ENCODE measurements at places on chromosomes 6 and 20. TPM values are rescaled to one million over a fixed set of nuclear protein-coding genes. Genes with fewer than 3 reads are reported as not detected.

- no peak overlapping the region for H3K4me3 ChIP-seq
- H3K27ac ChIP-seq = no peak overlapping the region
- DNase-seq = no peak
Observed at GRCh38 chr20:1472556-1473245, 6.1 kb upstream of the NSFL1C start.

DNA sequence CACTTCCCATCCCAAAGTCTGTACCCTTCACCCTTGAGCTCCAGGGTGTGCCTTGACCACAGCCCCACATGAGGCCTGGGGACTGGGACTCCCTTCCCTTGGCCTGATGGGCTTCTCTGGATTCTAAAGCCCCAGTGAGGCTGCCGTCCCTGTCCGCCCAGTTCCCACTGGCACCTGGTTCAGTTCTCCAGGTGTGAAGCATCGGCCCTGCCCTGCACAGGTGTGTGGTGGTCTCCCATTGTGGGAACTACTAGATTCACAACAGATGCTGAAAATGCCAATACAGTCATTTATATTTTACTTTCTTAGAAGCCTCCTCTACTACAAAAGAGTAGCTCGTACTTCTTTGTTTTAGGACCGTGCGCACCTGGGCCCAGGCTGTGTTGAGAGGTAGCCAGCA, 72.8 kb downstream of the TTLL2 start:
- DNase-seq = no peak
- H3K4me1 ChIP-seq = no peaks in the 10 kb centered on the region
- no peaks in the 10 kb centered on the region for H3K36me3 ChIP-seq
- no peak overlapping the region for H3K4me3 ChIP-seq

CALHM4 gene
- polyA plus RNA-seq = not detected

ZC2HC1B gene
- polyA plus RNA-seq = not detected

KIAA1755 gene
- 0.44 TPM for polyA plus RNA-seq

PNPLA1 gene
- polyA plus RNA-seq = not detected

GRCh38 chr6:108944071-108944470, 95.8 kb downstream of the ARMC2 start:
- H3K4me3 ChIP-seq = no peak overlapping the region
- DNase-seq = no peak
- no peaks in the 10 kb centered on the region for H3K36me3 ChIP-seq
- H3K27me3 ChIP-seq = no peaks in the 10 kb centered on the region

GRCh38 chr20:1533059-1533458, 24.4 kb downstream of the SIRPD start:
- H3K27me3 ChIP-seq = no peaks in the 10 kb centered on the region
- no peaks in the 10 kb centered on the region for H3K4me1 ChIP-seq
- H3K4me3 ChIP-seq = no peak overlapping the region
- no peaks in the 10 kb centered on the region for H3K36me3 ChIP-seq
- no peak for DNase-seq
- no peak overlapping the region for H3K27ac ChIP-seq

- H3K27ac ChIP-seq = no peak overlapping the region
- H3K36me3 ChIP-seq = no peaks in the 10 kb centered on the region
- DNase-seq = no peak
- H3K27me3 ChIP-seq = no peaks in the 10 kb centered on the region
Observed at GRCh38 chr20:2342243-2342642, 38.5 kb upstream of the TGM6 start.

- peaks cover 26% of the 10 kb centered on the region for H3K4me1 ChIP-seq
- H3K27me3 ChIP-seq = no peaks in the 10 kb centered on the region
- peak overlapping the region; percentile 88 for H3K27ac ChIP-seq
- H3K36me3 ChIP-seq = peaks cover 2% of the 10 kb centered on the region
- no peak for DNase-seq
Observed at GRCh38 chr20:62923669-62924441, 2.5 kb downstream of the DIDO1 start.

DNA sequence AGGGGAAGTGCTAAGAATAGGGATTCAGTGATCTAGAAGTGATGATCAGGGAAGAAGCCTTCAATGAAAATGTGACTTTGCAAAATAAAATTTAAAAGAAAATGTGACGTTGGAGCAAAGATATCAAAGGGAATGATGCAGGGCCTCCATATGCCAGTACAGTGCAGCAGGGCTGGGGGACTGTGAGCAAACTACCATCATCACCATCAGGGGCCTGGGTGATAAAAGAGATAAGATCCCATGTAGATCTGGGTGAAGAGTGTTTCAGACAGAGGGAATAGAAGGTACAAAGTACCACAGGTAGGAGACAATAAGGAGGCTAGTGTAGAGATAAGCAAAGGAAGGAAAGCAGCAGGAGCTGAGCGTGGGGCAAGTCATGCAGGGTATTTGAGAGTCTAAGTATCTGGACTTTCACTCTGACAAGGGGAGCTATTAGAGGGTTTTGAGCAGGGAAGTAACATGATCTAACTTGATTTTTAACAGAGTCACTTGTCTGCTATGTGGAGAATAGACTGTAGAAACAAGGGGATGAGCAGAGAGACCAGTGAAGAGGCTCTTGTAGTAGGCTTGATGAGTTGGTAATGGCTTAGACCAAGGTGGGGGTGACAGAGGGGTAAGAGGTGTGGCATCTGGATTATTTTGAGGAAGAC, 295.6 kb downstream of the ZFAND3 start:
- DNase-seq = no peak
- no peak overlapping the region for H3K27ac ChIP-seq

GRCh38 chr6:109170333-109170732, 75.0 kb downstream of the CEP57L1 start:
- no peak overlapping the region for H3K27ac ChIP-seq
- no peaks in the 10 kb centered on the region for H3K27me3 ChIP-seq
- H3K36me3 ChIP-seq = no peaks in the 10 kb centered on the region
- DNase-seq = no peak

POFUT1 gene
- polyA plus RNA-seq = 40.5 TPM

GRCh38 chr20:57114290-57115005, 152.0 kb downstream of the BMP7 start:
- H3K4me1 ChIP-seq = no peaks in the 10 kb centered on the region
- H3K4me3 ChIP-seq = no peak overlapping the region
- no peak for DNase-seq
- H3K36me3 ChIP-seq = no peaks in the 10 kb centered on the region

GRCh38 chr20:13355411-13355810, 134.3 kb downstream of the ISM1 start:
- no peak for DNase-seq
- H3K4me3 ChIP-seq = no peak overlapping the region
- H3K36me3 ChIP-seq = no peaks in the 10 kb centered on the region

- H3K4me1 ChIP-seq = peaks cover 7% of the 10 kb centered on the region
- H3K27me3 ChIP-seq = no peaks in the 10 kb centered on the region
- no peak overlapping the region for H3K4me3 ChIP-seq
- no peaks in the 10 kb centered on the region for H3K36me3 ChIP-seq
Observed at GRCh38 chr6:3286641-3287171, 28.0 kb downstream of the PSMG4 start.

NRN1 gene
- polyA plus RNA-seq = 8.5 TPM

SPTLC3 gene
- 0.05 TPM for polyA plus RNA-seq

DNA sequence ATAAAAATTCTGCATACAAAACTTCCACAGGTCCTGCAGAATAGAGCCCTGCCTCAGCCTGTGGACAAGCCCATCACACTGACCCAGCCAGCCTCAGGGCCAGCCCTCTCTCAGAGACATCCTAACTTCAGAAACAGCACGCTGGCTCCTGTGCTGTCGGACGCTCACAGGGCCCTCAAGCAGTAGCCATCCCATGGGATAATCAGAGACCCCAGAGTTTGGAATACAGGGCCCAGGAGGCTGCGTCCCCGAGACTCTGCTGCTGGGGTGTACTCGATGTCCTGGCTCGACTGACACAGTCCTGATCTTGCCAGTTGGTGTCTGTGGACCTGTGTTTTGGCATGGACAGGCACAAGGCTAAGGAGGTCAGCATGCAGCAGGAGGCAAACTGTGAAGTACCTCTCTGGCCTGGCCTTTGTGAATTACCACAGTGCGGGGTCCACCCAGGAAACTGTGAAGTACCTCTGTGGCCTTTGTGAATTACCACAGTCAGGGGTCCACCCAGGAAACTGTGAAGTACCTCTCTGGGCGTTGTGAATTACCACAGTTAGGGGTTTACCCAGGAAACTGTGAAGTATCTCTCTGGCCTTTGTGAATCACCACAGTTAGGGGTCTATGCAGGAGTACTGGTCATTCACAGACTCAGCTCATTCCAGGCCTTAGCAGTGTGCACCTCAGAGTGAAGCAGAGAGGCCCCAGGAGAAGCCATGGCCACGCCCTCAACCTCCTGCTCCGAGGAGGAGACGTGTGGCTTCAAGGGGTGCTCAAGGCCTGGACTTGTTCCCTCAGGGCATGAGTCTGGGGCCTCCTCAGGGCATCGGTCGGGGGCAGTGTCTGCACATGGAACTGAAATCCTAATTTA, 212.4 kb downstream of the SYNDIG1 start:
- H3K36me3 ChIP-seq = no peaks in the 10 kb centered on the region
- no peaks in the 10 kb centered on the region for H3K27me3 ChIP-seq
- no peak for DNase-seq
- H3K4me1 ChIP-seq = no peaks in the 10 kb centered on the region

DNA sequence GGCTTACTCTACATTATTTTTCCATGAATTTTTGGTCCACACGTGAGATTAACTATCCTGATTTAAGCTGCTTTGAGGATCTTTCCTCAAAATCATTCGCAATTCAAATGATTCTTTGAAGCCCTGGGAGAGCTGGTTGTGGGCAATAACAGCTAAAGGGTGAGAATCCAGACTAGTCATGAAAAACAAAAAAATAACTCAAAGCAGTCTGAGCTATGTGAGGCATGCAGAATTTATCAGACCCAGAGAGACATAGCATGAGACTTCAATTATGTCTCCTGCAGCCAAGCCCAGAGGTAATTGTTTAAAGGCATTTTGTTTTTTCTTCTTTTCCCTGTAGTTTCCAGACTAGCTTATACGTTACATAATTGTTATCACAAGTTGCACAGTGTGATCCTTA, 517.3 kb upstream of the PTCHD4 start:
- DNase-seq = no peak
- no peaks in the 10 kb centered on the region for H3K4me1 ChIP-seq
- no peaks in the 10 kb centered on the region for H3K36me3 ChIP-seq
- no peak overlapping the region for H3K4me3 ChIP-seq

Measured in SK-N-SH (cell line).